Amygdala (tissue), 56 donors: ENCODE measurements at places on chromosomes 7 and 10.

GRCh38 chr7:2821161-2821841, 22.8 kb downstream of the GNA12 start:
- DNase-seq: no peak

GRCh38 chr7:128938544-128939074, 882 bp downstream of the IRF5 start:
- peak; percentile 31 for DNase-seq

DNA sequence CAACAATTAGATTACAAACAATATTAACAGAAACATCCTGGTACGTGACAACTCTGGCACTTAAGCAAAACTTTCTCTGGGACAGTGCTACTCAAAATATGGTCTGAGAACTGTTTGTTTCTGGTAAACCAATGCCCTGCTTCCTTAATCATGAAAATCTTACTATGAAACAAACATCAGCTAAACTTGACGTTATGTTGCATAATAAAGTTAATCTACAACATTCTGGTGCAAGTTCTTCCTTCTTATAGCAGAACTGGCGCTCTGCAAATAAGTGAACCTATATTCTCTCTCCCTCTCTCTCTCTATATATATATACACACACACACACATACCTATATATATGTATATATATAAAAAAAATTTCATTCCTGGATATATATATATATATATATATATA, 7.8 kb downstream of the C7orf33 start:
- DNase-seq: no peak

GRCh38 chr7:7098280-7098818, 84.0 kb upstream of the C1GALT1 start:
- no peak for DNase-seq

GRCh38 chr10:121667948-121668313, 69.7 kb upstream of the FGFR2 start:
- DNase-seq: no peak

DNA sequence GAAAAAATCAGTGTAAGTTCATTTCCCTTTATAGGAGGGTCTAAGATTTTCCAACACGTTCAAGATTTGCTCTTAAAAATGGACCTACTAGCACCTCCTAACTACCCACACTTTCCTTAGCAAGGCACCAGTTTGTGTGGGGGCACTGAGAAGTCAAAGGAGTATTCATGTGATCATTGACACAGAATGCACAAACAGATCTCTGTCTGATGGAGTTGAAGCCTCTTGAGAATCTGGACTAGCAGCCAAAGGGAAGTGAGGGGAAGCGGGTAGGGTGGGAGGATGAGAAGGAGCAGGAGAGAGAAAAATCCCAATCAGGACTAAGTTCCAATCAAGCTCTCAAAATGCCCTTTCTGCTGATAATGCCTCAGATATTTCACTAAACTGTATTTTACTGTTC, 4.1 kb downstream of the MMS19 start:
- no peak for DNase-seq

DNA sequence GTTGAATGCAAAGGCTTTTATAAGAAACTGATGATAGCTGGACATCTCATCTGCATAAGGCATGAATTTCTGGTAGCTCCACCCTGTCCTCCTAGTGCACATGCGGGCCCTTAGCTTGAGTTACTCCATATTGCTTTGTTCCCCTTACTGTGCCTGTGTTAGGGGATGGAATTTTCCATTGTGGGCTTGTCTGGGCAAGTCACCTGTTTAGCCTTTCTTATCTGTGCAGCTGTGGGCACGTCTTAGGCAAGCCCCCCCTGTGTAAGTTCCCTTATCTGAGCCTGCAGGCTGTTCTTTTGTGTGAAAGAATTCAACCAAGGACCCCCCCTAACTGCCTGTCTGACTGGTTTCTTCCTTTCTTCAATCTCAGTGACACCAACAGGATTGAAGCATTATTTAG, 14.5 kb upstream of the CROT start:
- DNase-seq: no peak

DNA sequence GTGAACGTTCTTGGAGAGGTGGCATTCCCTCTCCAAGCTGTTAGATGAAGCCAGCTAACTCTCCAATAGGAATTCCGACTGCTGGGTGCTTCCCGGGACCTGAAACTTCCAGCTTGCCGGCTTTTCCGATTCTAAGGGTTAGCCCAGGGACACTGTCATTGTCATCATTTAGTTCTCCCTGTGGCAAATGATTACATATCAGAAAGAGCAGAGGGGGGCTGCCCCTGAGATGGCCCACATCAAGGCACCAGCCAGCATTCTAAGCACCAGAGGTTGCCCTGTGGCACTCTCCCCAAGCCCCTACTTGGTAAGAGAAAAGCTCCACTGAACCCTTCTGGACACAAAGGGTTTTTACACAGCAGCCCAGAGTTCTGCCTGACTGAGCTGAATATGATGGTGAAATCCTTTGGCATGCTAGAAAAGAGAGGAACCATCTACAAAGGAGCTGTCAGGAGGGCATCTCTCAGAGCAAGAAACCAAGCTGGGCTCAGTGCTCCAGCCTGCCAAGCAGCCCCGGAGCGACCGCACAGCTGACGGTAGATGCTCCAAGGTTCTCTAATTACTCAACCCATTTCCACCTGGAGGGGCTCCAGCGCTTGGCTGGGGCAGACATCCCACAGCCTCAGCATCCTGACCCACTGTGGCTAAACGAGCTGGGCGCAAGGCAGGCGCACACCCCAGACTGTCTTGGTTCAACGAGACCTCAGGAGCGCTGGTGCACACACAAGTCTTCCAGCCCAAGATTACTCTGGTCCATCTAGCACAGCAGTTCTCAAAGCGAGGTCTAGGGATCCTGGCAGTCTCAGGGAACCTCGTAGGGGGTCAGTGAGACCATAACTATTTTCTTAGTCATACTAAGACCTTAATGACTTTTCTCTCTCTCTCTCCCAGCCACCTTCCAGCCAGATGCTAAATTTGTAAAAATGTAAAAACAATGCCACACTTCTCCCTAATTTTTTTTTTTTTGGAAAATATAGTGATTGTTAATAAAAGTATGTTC, 160.5 kb downstream of the GFRA1 start:
- DNase-seq: no peak

DNA sequence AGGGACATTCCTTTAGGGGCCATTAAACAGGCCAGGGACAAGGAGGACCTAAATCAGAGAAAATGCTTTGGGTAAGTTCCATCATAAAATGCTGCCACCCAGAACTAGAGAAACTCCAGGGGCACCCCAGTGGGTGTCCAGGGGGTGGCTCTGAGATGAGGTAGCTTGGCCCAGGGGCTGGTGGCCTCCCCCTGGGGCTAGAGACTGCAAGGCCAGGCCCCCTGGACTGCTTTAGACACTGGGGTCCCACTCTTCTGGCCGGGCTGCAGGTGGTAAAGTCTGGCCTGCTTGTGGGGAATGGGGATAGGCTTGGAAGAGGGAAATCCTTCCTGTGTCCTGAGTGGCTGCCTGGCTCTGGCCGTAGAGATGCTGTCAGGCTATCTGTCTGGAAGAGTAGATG, 169.6 kb upstream of the PODXL start:
- no peak for DNase-seq

- DNase-seq: no peak
Measured at GRCh38 chr10:1467334-1468076, 269.8 kb downstream of the ADARB2 start.

- DNase-seq: no peak
Measured at GRCh38 chr7:27165089-27165995, at the start of gene HOXA9. HOXA9 (minus strand) TSS chr7:27165537; CDS start chr7:27165457, 80 bp downstream.

- DNase-seq: no peak
Measured at GRCh38 chr10:133481657-133482056, 27.9 kb downstream of the SCART1 start.

- no peak for DNase-seq
Measured at GRCh38 chr10:47181052-47181849, 118.7 kb upstream of the GDF10 start.

- DNase-seq: no peak
Measured at GRCh38 chr10:64116707-64117106, 595.5 kb downstream of the REEP3 start.

DNA sequence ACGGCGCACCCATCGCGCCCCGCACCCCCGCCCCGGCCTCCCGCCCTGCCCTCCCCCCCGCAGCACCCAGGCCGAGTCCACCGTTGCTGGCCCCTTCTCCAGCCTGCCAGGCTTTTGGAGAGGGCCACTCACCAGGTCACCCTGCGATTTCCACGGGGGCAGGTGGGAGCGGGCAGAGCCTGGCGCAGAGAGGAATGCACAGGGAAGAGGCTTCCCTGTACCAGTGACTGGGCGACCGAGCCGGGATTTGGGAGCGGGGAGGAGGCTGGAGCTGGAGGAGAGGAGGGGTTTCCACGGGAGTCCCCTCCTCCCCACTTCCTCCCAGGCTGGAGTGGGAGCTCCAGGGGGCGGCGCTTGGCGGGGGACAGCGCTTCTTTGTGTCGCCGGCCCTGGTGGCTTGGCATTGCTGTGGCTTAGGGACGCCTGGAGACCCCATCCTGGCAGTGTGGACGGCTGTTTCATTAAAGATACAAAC, 19.3 kb downstream of the TCAF1 start:
- peak; percentile 75 for DNase-seq

DNA sequence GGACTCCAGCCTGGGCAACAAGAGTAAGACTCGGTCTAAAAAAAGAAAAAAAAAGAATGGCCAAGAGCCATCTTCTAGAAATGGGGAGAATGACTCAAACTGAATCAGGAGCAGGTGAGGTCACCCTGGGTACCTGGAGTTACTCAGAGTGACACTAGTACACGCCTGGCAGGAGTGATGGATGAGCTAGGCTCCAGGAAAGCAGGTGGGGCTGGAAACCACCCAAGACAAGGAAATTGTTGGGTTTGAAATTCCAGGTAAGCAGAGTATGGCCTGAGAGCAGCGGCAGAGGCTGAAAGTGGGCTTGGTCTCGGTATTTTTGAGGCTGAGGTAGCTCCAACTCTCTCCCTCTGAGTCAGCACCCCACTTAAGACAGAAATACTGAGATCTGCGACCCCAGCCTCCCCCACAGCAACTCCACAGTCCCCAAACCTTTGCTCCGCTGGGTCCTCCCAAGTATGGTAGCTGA, 18.5 kb downstream of the DDIT4 start:
- DNase-seq: no peak

GRCh38 chr10:51002469-51002868, 71.8 kb upstream of the PRKG1 start:
- no peak for DNase-seq

DNA sequence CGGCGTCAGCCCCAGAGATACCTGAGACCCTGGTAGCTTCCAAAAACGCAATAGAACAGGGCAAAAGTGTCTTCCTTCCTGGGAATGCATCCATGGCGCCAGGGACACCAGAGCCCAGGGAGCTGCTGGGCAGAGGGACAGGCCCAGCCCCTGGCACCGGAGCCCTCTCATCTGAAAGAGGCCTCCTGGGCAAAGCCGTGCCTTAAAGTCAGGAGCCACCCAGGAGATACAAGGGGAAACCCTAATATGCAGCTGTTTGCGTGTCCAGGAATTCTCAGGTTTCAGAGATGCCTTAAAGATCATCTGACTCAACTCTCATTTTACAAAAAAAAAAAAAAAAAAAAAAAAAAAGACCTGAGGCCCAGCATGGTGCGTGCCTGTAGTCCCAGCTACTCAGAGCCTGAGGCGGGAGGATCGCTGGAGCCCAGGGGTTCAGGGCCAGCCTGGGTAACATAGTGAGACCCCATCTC, 28.0 kb downstream of the NUDT1 start:
- no peak for DNase-seq

DNA sequence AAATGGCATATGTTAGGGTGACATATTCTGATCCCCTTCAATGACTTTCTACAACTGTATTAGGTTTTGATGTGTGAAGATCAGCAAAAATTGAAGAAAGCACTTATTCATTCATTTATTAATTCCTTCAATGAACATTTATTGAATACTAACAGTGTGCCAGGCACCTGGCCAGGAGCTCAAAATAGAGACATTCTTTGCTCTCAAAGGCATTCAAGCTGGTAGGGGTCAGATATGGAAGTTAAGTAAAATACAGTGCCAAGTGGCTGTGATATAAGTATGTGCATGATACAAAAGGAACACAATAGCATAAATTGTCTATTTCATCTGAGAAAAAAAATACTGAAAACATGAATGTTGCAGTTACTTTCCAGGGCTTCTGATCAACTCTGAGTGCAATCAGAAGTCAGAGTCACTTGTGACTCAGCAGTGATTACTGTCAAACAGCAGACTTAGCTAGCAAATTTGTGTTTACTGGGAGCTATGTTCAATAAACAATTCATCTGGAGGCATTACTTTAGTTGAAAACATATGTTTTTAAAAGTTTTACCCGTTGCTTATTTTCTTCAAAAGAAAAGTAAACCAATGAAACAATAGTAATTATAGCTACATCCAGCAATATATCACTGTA, 60.4 kb upstream of the CACNB2 start:
- no peak for DNase-seq

- DNase-seq: no peak
Measured at GRCh38 chr7:117051808-117052207, 98.5 kb downstream of the ST7 start.

GRCh38 chr10:117271427-117271826, 30.5 kb downstream of the SLC18A2 start:
- no peak for DNase-seq

DNA sequence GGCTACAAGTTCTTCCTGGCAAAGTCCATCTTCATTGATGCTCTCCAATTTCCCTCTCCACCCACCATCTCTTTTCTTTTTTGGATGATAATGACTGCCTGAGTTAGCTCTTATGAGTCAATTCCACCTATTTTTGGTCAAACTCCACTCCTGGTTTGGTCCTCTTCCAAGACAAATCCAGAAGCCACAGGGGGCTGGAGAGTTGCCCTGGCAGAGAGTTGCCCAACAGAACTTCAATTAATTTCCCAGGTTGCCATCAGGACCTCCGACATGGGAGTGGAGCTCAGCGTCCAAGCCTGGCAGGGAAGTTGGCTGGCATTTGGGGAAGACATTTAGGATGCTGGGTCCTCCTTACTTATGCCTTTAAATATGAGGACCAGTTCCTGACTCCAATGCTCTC, 29.2 kb upstream of the KCNMA1 start:
- DNase-seq: no peak

- no peak for DNase-seq
Measured at GRCh38 chr10:115773832-115774231, 499.2 kb downstream of the GFRA1 start.

- no peak for DNase-seq
Measured at GRCh38 chr7:149883048-149883438, 9.3 kb downstream of the ATP6V0E2 start.

GRCh38 chr7:12759151-12759550, 71.7 kb downstream of the ARL4A start:
- DNase-seq: no peak

GRCh38 chr10:10826125-10826524, 191.5 kb upstream of the CELF2 start:
- no peak for DNase-seq

DNA sequence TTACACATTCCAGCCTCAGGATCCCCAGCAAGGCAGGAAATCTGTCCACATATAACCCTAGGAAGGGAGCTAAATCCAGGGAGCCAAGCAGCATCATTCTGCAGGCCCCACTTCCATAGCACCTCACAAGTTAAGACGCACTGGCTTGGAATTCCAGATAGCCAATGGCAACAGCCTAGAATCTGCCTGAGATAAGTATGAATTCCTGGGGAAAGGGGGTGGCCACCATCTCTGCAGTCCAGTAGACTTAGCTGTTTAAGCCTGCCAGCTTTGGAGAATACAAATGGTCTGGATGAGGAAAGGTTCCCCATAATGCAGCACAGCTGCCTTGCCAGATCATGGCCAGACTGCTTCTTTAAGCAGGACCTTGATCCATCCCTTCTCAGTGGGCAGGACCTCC, 179.4 kb upstream of the PRSS1 start:
- no peak for DNase-seq

- no peak for DNase-seq
Measured at GRCh38 chr10:71493741-71494140, 97.0 kb downstream of the CDH23 start.
